T follicular helper cell (primary cell): ENCODE measurements at places on chromosomes 6 and 20.

- no peak for DNase-seq
Observed at GRCh38 chr6:39493777-39494176, 171.3 kb upstream of the KCNK16 start.

GRCh38 chr6:390914-391558, 516 bp upstream of the IRF4 start:
- DNase-seq = no peak

- no peak for DNase-seq
Observed at GRCh38 chr6:41228096-41228495, at the start of gene TREML4. TSS of gene TREML4 (plus strand) at chr6:41228349. CDS start at chr6:41228428, 79 bp downstream.

DNA sequence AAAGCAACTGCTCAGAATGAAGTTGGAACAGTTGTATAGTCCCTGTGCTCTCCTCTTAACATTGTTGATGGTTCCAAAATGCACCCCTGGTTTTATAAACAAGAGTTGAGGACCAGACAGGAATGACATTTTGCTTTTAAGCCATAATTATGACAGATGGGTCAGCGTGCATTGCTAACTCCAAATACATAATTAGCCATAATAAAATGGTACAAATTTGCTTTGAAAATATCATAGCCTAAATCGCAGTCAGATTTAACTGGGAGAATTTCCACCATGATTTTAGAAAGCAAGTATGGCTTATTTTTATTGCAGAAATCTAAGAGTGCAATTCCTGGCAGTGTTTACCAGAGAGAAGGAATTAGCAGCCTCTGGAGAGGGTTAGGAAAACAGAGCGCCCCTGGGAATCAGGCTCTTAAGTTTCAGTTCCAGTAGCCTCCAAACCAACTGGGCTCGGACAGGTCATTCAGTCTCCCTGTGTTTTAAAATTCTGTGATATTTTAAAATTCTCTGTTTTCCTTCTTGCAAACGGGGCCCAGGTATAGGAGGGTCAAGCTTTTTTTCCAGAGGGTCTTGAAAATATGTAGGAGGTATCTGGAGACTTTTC, 302.3 kb downstream of the TBC1D7 start:
- DNase-seq = no peak

DNA sequence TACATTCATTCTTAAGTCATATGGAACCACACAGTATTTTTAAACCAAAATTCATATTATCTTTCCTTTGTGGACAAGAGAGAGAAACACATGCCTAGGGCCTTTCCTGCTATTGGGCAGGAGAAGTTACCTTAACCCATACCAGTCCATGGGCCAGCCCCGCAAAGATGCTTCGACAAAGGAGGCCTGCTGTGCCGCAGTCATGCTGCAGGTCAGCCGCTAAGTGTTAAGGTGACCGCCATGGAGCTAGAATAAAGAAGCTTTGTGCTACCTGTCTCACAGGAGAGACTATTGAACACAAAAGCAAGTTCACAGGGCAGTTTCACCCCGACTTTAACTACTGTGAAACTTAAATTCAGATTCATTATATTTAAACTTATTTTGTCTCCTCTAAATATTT, 62.3 kb upstream of the TMEM181 start:
- DNase-seq = no peak

- no peak for DNase-seq
Observed at GRCh38 chr6:17869010-17869752, 118.3 kb downstream of the KIF13A start.

DNA sequence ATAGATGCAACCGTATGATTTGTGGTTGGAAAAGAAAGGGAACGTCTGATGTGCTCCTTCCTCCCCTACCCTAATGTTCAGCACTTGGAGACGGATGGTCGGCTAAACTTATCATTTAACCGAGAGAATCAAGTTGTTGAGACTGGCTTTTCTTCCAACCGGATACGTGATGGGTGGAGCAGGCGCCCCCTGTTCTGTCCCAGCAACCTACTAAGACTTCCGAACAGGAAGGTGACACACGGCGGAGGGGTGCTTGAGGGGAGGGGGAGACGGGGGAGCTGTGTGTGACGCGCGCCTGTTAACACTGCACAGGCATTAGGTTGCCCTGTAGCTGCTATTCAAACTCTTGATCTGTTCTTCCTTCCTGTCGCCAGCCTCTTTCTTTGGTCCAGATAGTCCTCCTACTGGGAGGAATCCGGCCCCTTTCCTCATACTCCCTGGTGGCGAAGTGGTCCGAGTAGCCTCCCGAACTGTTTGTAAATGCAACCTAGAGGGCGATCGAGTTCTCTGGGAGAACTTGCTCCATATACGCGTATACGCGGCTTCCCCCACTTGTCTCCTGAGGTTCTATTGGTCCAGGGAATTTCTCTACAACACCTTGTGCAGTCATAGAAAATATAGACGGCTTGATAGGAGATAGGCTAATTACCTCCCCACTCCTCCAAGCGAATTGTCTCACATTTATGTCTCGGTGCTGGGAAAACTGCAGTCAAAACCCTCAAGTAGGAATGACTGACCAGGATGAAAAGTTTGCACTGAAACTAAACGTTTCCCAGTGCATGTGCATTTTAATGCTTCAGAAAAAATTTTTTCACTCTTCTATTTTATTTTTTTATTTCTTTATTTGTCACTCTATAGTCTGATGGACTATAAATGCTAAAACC, 126.0 kb upstream of the SLC2A12 start:
- DNase-seq = peak; percentile 78

- DNase-seq = no peak
Observed at GRCh38 chr20:32455901-32456701, 98.0 kb downstream of the ASXL1 start.

DNA sequence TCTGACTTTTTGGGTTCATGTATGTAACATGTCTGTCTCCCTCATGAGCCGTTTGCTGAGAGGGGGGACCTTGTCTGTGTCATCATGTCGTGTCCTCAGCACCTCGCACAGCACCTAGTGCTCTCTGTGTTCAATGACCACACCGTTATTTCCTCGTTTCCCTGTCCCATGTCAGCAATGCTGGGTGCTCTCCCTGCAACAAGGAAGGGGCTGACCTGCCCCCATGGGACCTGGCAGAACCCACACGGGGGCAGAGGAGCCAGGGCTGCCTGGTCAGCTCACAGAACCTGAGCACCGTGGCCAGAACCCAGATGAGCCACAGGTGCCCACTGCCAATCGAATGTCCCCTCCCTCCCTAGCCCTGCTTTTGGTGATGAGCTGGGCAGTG, 7.3 kb downstream of the ADA start:
- no peak for DNase-seq

DNA sequence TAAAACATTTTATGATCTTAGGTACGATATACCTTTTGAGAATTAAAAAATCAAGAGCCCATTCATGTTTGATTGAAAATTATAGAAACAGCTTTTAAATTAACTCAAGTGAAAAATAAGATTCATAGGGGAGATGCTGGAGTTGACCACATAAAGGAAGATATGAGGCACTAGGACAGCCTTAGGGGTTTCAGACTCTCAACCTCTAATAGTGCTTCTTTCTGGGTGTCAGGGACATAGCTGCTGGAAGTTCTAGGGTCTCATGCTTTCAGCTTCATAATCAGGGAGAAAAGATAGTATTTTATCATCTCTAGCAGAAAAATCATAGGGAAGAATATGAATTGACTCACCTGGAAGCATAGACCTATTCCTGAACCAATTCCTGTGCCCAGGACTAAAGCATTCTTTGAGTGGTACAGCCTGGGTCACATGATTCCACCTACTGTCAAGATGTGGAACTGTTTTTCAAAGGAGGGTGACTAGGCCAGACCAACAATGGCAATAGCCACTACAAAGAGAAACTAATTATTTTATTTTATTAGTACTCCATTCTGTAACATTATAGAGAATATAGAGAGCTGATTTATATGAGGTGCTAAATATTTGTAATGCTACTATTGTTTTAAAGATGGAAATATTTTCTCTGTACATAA, 27.8 kb upstream of the CENPW start:
- no peak for DNase-seq

- DNase-seq = no peak
Observed at GRCh38 chr6:143323729-143324470, 126.6 kb downstream of the ADAT2 start.

- DNase-seq = no peak
Observed at GRCh38 chr20:63116412-63117106, 99.4 kb downstream of the YTHDF1 start.

DNA sequence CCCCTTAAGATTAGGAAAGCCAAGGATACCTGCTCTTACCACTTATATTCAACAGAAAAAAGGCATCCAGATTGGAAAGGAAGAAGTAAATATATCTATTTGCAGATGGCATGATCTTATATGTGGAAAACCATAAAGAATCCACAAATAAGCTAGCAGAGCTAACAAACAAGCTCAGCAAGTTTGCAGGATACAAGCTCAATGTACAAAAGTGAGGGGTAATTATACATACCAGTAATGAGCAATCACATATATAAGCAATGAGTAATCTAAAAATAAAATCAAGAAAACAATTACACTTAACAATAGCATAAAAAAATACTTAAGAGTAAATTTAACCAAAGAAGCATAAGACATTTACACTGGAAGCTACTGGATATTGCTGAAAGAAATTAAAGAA, 31.6 kb upstream of the HMGN3 start:
- DNase-seq = no peak

DNA sequence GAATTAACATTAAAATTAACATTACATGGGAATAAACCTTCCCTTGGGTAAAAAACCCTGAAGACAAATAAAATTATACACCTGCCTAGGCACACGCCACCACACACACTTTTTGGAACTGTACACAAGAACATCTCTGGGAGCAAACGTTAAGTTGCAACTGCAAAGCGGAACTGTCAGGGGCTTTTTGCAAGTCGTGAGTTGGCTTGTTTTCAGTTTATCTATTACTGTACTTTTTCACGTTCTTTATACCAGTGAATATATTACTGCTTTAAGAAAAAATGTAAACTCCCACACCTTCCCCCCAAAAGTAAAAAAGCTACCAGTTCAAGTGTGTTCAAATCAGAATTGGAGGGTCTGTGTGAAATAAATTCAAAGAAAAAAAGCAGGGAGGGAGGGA, 65.5 kb upstream of the NFATC2 start:
- DNase-seq = no peak

- no peak for DNase-seq
Observed at GRCh38 chr6:13687917-13688351, 23.7 kb downstream of the RANBP9 start.

DNA sequence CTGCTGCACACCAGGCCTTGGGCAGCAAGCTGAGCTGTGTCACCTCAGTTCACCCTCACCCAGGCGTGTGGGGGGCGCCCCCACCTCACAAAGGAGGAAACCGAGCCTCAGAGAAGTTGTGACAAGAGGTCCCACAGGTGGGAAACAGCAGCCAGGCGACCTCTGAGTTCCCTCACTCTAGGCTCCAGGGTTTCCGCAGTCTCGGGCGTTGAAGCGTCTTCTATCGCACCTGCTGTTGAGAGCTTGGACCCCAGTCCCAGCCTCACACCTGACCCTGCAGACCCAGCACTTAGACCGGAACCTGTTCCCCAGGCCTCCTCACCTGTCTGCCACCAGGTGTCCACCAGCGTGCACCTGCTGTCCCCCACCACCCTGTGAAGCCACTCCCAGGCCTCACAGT, 22.3 kb upstream of the APMAP start:
- no peak for DNase-seq

DNA sequence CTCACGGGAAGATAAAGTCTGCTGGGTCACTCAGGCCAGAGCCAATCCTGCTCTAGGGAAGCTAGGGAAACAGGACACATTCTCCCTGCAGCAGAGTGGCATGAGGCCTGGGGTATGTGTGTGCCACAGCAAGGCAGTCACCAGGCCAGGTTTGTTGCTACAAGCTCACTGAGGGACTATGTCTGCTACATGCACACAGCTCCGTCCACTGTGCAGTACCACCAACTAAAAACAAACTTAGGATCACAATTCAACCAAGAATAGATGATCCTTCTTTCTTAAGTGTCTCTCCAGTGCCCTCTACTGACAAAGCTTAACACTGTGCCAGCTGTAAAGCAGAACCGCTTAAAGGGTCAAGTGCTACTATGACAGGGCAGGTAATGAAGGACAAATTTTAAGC, 192.5 kb downstream of the PTPRK start:
- peak; percentile 0 for DNase-seq

DNA sequence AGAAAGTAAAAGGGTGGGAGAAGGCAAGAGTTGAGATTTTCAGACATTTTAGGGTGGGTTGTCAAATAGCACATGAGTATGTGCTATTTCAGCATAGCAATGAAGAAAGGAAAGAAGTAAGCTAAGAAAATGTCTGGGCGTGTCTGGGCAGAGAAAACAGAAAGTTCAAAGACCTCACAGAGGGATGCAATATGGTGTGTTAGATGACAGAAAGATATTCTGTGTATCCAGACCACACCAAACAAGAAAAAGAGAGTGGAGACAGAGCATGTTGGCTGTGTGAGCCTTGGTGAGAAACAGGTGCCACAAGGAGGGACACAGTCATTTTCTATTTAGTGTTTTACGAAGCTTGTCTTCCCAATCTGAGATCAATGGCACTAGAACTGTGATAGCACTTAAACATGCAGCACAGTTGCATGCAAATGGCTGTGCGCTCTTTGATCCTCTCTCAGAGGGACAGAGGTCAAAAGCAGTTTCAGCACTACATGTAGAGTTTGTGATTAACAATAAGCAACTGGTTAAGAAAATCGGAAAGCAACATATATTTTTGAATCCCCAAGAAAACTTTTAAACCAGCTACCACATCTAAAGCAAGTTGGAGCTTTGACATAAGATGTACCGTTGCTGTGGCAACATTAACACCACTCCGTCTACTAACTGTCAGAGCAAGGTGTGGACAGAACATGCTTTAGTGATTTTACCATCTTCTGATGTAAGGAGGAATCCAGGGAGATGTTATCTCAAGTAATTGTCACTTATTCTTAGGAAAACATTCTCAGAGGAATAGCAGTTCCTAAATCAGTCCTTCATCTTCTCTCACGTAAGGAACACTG, 515.5 kb upstream of the NOX3 start:
- no peak for DNase-seq

- no peak for DNase-seq
Observed at GRCh38 chr20:38340693-38341092, 5.6 kb upstream of the LBP start.

GRCh38 chr20:5148581-5148980, 21.8 kb downstream of the CDS2 start:
- no peak for DNase-seq

DNA sequence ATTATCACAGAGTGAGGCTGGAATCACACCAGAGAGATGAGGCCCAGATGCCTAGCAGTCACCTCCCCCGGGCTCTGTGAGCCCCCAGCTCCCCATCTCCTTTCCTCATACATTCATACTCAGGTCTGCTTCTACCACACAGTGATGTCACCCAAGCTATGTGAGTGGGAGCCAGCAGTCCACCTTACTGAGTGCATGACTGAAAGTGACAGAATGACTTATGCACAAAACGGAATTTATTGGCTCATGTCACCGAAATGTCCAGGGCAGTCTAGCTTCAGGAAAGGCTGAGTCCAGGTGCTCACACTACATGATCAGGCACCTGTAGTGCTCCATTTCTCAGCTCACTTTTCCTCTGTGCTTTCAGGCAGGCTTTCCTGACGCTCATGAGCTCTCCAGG, 36.7 kb upstream of the CCN6 start:
- no peak for DNase-seq
